Adrenal gland (tissue), 19 donors: ENCODE measurements at places on chromosomes 5 and 9. TPM values are rescaled to one million over a fixed set of nuclear protein-coding genes. Genes with fewer than 3 reads are reported as not detected.

PCDHGB5 gene
- total RNA-seq, result 12.5 TPM

ALDOB gene
- total RNA-seq, result 4.0 TPM

IL3 gene
- not detected for total RNA-seq

AK3 gene
- total RNA-seq, result 86.2 TPM

ACTBL2 gene
- total RNA-seq, result not detected

GABRA1 gene
- total RNA-seq, result not detected

WNT8A gene
- total RNA-seq, result not detected

FIBCD1 gene
- total RNA-seq, result 0.11 TPM

PCDHGA3 gene
- total RNA-seq, result 6.2 TPM

DBH gene
- total RNA-seq, result 0.47 TPM

SLC36A3 gene
- total RNA-seq, result not detected

GLRA1 gene
- 0.53 TPM for total RNA-seq

GBGT1 gene
- total RNA-seq, result 26.2 TPM

BASP1 gene
- total RNA-seq, result 11.0 TPM

CD14 gene
- total RNA-seq, result 416 TPM

FBP2 gene
- total RNA-seq, result 1.1 TPM

LPCAT1 gene
- total RNA-seq, result 40.5 TPM

KCNIP1 gene
- total RNA-seq, result 0.14 TPM

FREM1 gene
- total RNA-seq, result 13.6 TPM

RNF180 gene
- total RNA-seq, result 21.7 TPM

CDX1 gene
- 0.11 TPM for total RNA-seq

GRM6 gene
- total RNA-seq, result not detected

SLC38A9 gene
- total RNA-seq, result 61.4 TPM

MSX2 gene
- 0.60 TPM for total RNA-seq

PCDHGA2 gene
- 0.91 TPM for total RNA-seq

IL13 gene
- not detected for total RNA-seq

ZNF483 gene
- total RNA-seq, result 10.4 TPM

RGS3 gene
- total RNA-seq, result 79.6 TPM

PGM5 gene
- 162 TPM for total RNA-seq

PCDHGA5 gene
- total RNA-seq, result 2.1 TPM
